ENCODE measurements at places on chromosomes 3 and 15.
A peak's percentile ranks its signal among the peaks of the same experiment; 100 is the strongest.

GRCh38 chr3:127304121-127304744 lies 16.4 kb upstream of the PRR20G start:
- DNase-seq: no peak

- DNase-seq: no peak
Observed at GRCh38 chr15:46061002-46061401, 426.2 kb downstream of the SQOR start.

GRCh38 chr3:156582532-156583183 lies 27.7 kb upstream of the SSR3 start:
- no peak for DNase-seq

GRCh38 chr3:85030052-85030451 lies 71.3 kb downstream of the CADM2 start:
- no peak for DNase-seq

GRCh38 chr15:41499109-41499851 lies 5.6 kb downstream of the ITPKA start:
- no peak for DNase-seq

DNA sequence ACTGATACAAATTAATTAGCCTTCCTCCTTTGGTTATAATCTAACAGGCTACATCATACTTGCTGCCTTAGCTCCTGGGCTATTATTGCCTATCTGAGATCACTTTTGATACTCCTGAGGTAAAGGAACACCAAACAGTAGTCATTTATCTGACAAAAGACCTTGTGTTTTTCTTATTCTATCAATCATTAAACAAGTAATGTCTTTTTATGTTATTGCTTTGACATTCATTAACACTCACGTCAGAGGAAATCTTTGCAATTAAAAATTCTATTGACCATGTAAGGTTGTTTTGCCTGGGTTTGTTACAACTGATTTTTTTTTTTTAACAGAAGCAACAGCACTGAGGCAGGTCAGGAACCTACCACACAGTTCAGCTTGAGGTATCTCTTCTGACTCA lies 366.3 kb downstream of the MECOM start:
- no peak for DNase-seq

GRCh38 chr3:97954228-97954827 lies 17.9 kb downstream of the RIOX2 start:
- no peak for DNase-seq

GRCh38 chr15:60006873-60007272 lies 2.8 kb downstream of the FOXB1 start:
- no peak for DNase-seq

DNA sequence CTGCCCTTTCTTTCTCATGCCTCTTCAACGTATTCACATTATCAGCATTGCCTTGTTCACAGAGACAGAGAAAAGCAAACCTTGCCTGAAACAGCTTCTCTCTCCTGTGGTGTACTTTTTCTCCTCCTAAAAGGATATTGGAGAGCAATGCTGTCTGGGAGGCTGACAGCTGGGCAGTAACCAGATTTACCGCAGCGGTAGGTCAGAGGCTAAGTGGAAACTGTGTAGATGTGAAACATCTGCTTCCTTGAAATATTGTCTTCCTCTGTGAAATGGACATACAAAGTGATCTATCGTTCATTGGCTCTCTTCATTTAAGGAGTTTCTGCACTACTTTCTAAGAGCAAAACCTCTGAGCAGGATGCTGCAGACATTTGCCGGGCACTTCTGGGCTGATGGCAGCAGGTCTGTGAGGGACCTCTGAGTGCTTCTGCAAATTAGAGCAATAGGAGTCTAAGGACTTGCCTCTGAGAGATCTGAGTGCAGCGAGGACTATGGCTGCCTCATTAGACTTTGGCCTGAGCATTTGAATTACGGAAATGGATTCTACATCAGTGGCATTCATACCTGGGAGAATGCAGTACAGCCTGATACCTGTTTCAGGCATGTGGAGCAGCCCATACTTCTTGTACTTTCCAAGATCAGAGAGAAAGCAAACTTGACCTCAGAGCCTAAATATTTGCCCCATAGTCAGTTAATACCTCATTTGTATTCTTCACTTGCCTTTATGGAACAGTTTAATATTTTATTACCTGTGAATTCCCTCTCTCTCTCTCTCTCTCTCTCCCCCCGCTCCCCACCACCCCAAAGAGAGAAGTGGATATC lies 260.5 kb upstream of the TPRG1 start:
- DNase-seq: no peak

GRCh38 chr3:182755712-182756111 lies 37.6 kb upstream of the ATP11B start:
- no peak for DNase-seq

DNA sequence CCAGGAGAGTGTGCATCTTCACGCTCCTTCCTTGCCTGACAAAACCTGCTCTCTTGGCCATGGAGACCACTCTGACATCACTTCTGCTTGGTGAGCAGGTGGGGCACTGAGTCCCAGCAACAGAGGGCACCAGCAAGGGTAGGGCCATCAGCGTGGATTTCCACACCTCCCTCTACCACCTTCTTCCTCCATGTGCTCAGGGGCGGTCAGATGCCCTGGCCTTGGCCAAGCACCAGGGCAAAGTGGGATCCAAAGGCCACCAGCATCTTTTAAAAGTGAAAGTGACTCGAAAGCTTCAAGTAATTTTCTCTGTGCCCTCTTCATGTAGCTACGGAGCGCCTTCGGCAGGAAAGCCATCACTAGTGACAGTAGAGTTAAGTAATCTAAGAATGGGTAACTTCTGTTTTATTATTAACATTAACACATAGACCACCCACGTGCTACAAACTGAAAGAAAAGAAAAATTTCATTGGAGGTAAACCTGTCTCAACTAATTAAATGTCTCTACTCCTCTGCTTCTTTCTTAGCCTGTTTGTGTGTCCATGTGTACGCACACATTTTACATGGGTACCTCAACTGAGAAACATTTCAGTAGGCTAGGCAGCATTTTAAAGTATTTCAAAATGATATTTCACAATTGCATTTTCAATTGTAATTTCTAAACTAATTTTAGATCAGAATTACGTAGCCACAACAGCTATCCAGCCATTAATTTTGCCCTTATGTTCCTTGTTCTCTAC lies 57.9 kb downstream of the CHSY1 start:
- DNase-seq: no peak

DNA sequence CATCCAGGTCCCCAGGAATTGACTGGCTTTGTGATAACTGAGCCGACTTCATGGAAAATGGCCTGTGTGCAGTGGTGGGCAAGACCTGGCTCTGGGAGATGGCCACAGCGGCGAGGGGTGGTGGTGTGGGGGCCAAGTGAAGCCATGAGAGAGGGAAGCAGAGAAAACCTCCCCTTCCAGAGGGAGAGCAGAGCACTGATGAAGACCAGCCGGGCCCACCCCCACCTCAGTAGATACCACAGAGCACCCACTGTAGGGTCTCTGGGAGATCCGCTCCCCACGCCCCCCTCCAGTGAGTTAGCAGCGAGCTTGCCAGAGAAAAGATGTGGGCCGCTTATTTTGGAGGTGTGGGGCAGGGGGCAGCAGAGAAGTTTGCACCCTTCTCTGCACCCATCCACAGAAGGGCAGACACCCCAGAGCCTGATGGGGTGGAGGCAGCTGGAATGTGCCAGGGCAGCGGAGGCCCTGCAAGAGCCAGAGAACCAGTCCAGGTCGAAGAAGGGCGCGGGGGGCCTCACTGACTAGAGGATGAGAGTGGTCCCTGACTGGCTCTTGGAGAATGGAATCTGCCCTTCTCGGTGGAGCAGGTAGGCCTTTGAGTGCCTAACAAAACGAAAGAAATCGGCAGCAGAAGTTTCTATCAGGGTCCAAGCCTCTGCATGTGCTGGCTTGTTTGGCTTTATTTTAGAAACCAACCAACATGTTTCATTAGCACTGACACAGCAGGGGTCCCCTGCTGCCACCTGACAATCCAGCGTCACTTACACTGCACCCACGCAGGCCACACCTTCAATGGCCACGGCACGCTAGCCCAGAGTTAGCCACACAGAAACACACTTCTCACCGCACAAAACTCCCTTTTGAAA lies 28.3 kb downstream of the MELTF start:
- DNase-seq: no peak

GRCh38 chr3:134350266-134350665 lies 24.0 kb downstream of the AMOTL2 start:
- no peak for DNase-seq

- DNase-seq: no peak
Observed at GRCh38 chr3:184907681-184908649, 96.0 kb downstream of the VPS8 start.

- DNase-seq: no peak
Observed at GRCh38 chr3:104178680-104179079, 1188.0 kb upstream of the ALCAM start.

DNA sequence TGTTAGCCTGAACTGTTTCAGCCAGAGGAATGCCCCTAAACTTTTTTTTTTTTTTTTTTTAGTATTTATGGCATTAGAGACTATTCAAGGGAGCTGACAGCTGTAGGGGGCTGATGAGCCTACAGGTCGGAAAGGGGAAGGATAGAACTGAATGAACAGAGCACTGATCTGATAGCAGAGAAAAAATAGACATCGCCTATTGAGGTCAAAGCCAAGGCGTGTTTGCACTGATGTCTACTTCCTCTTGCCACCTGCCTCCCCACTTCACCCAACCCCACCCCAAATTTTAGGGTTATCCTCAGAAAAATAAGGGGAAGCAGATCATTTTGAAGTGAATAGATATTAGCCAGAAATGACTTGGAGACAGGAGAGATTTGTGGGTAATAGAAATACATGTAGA lies 3.0 kb upstream of the ZMAT3 start:
- DNase-seq: no peak

GRCh38 chr15:63453186-63453905 lies 51.0 kb upstream of the USP3 start:
- DNase-seq: no peak

DNA sequence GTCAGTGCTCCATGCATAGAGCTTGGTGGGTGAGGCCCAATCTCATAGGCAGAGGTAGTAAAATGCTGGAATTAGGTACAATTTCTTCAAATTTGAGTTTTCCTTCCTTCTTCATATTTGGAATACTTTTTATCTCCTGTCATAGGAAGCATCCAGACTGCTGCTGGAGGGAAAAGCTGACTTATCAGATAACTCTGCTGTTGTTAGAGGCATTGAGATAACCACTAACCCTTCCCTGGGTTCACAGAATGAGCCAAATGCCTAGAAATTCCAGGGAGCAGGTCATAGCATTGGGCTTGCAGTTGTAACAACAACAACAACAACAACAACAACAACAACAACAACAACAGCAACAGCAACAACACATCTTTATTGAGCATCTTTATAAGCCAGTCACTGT lies 332.7 kb downstream of the PDCD6IP start:
- no peak for DNase-seq

- DNase-seq: no peak
Observed at GRCh38 chr3:128011140-128011539, 41.1 kb upstream of the SEC61A1 start.

GRCh38 chr3:114538211-114538610 lies 244.4 kb downstream of the TIGIT start:
- no peak for DNase-seq

- DNase-seq: peak; percentile 29
Observed at GRCh38 chr3:43345877-43346276, 59.5 kb downstream of the SNRK start.

GRCh38 chr3:117217355-117217754 lies 507.8 kb downstream of the TUSC7 start:
- DNase-seq: no peak

DNA sequence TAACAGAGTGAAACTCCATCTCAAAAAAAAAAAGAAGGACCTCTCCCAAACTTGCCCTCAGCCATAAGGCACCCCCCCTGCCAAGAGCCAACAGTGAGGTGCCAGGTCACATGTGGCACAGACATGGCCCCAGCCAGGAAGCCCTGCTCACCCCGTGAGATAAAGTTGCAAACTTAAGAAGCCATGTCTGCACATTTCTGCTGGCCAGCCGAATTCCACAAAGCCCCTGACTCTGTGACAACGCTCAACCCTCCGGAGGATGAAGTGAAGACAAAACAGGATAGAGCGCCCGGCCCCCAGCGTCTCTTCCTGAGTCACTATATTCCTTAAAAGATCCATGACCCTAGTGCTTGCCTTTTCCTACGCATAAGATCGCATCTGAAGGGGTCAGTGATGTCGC lies 188.1 kb downstream of the XXYLT1 start:
- no peak for DNase-seq

DNA sequence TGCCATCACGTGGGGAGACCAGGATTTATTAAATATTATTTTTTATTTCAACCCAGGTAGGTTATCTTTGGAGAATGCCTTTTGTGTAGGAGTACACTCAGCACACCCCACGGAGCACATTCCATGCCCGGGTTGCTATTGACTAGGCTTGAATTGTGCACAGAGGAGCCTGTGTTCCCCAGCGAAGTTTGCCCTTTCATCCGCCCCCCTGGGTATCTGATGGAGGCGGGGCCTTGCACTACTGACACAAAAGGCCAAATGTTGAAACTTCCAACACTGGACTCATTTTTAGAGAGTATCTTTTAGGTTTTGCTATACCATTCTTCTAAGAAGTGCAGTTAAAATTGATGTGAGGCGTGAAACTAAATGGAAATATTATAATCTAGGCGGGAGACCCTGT lies 39.3 kb upstream of the PPP4R2 start:
- no peak for DNase-seq

GRCh38 chr3:173092038-173092437 lies 49.0 kb downstream of the SPATA16 start:
- DNase-seq: no peak

- no peak for DNase-seq
Observed at GRCh38 chr3:142298626-142299025, 73.2 kb upstream of the GK5 start.

- no peak for DNase-seq
Observed at GRCh38 chr3:134777341-134777740, 17.7 kb upstream of the EPHB1 start.

DNA sequence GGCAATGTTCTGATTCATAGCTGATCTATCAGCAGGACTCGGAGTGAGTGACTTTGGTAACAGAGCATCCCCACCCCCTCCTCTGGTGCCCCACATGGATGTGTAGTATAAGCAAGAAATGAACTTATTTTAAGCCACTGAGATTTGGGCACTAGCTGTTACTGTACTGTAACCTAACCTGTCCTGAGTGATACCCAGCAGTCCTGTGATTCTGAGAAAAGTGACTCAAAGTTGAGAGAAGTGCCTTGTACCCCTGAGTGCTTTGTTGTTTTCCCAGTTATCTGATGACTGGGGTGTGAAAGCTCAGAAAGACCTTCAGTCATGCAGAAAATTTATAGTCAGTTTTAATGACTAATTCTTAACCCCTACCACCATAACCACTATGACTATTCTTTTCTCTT lies 439.9 kb upstream of the RBMS3 start:
- DNase-seq: peak; percentile 67
